ENCODE measurements at places on chromosomes 7 and 10.

DNA sequence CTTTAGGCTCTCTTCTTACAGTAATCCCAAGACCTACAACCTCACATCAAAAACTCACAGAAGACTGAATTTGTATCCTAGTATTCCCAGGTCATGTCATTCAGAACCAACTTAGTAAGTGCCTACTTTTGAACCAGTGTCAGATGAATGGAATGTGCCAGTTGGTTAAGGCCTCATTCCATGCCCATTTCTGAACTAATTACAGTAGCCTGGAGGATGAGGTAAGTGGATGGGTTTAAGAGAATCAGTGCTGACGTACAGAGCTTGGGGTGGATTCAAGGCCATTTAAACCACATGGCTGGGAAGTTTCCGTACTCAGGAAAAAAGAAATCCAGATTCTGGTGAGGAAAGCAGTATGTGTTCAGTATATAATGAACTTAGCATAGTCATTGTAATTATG, 21.9 kb upstream of the FOXP2 start:
- DNase-seq: no peak

GRCh38 chr7:3106361-3106826, 62.7 kb upstream of the CARD11 start:
- no peak for DNase-seq

- DNase-seq: no peak
Measured at GRCh38 chr7:16301291-16301690, 120.0 kb downstream of the CRPPA start.

- no peak for DNase-seq
Measured at GRCh38 chr7:26779978-26780595, 84.3 kb downstream of the SKAP2 start.

GRCh38 chr10:73850211-73850610, 24.1 kb downstream of the CAMK2G start:
- DNase-seq: no peak

GRCh38 chr7:148149730-148150129, 440.8 kb upstream of the C7orf33 start:
- no peak for DNase-seq

- DNase-seq: no peak
Measured at GRCh38 chr10:100508691-100509150, 10.9 kb downstream of the SEC31B start.

DNA sequence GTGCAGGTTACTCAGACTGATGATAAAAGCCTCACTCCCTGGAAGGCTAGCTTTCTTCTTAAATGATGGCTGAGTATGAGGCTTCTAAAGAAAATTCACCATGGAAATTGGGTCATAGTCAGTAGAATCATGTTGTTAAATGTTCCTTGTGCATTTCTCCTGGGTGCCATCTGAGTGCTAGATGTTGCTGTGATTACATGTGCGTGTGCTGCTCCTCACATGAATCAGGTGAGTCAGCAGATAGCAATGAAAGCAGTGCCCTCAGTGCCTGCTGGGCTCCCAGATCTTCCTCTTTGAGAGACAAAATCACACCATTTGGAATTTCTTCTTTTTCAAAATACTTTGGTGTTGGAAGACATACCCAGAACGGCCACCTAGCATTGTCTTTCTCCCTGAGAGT, 331.7 kb downstream of the XPNPEP1 start:
- DNase-seq: no peak

GRCh38 chr10:22607261-22607660, 107.1 kb downstream of the PIP4K2A start:
- no peak for DNase-seq

- no peak for DNase-seq
Measured at GRCh38 chr7:108000875-108001763, 1.8 kb downstream of the LAMB1 start.

GRCh38 chr10:13773496-13774170, 186.9 kb downstream of the PRPF18 start:
- DNase-seq: no peak

DNA sequence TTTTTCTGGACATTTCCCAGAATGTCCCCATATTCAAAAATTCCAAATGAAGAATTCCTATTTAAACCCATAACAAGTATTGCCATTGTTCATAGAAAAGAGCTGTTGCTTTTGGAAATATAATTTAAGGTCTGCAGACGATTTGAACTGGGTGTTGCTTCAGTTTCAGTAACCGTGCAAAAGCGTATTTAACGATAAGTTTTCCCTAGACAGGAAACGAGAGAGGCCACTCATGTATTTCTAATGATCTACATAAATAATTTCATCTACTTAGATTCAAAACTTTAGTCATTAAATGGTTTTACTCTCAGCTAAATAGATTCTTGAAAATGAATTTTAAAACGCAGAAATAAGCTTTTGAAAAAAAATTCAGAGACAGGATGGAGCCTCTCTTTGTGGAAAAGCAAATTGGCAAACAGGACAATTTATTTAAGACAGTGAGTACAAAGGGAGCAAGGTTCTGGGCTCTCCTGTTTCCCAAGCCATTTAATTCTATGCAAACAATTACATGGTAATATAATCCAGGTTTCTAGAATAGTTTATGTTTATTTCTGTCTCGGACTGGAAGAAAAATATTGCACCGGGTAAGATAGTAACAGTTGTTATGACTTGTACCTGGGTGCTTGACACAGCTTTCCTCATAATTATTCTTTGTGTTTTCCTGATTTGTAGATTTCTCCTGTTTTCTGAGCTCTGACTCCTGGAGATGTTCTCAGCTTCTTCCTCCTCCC, 263.0 kb downstream of the BAMBI start:
- no peak for DNase-seq

GRCh38 chr10:88095778-88096431, 232.5 kb downstream of the PTEN start:
- DNase-seq: no peak

DNA sequence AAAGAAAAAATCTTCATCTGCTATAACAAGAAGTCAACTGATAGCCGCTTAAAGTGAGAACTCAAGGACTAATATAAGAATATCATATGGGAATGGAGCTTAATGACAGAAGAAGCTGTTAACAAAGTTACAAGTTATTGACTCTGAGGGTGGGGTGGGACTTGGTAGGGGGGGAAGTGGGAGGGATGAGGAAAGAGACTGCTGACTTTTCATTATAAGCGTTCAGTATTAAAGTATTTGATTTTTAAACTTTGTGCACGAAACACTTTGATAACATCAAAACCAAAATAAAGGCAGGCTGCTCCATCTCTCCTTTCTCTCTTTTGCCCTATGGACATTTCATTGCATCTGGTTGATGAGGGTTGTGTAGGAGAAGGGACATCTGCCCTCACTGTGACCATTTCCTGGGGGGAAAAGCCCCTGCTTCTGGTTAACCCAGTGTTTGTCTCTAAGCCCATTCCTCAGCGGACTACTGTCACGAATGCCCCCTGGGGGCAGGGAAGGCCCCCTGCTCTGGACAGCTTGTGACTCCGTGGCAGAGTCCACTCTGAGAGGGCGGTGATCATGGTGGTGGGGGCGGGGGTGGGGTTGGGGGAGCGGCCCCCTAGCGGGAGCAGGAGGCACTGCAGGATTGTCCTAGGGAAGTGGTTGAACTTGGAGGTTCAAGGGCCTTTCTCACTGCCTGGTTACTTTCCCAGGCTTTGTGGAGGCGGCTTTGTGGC, 17.4 kb downstream of the SLC13A4 start:
- no peak for DNase-seq

DNA sequence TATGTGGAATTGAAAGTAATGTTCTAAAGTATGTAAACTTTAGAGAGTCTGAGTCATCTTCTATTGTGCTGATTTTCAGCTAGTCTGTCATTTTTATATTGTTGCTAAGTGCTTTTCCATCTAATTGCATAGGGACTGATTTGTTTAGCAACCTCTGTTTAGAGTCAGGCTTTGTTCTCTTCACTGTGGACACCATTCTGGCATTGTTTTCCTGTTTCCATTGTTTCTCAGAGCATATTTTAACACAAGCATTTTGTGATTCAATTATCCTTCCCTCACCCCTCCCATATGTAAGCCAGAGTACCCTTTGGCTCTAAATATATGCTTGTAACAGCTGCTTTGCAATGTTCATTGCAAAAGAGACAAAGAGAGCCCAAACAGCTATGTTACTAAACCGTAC, 748.4 kb upstream of the PHF14 start:
- DNase-seq: no peak

GRCh38 chr7:139701908-139702307, 75.9 kb downstream of the HIPK2 start:
- no peak for DNase-seq

- no peak for DNase-seq
Measured at GRCh38 chr7:24972166-24972477, 7.9 kb downstream of the OSBPL3 start.

DNA sequence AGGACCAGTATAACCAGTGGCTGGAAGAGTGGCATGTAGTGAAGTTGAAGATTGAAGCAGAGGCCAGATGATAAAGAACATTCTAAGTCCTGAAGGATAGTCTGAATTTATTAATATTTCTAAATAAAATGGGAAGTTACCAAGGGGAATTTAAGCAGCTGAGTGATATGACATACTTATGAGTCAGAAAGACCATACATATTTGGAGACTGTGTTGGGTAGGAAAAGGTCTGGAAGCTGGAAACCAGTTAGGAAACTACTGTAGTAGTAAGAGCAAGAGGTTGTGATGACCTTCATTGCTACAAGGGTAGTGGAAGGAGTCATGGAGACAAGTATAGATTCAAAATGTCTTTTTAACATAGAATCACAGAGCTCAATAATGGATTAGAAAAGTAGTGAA, 752.3 kb downstream of the SUGCT start:
- DNase-seq: no peak

GRCh38 chr7:143975617-143976016, 21.0 kb downstream of the OR2F1 start:
- no peak for DNase-seq

- DNase-seq: no peak
Measured at GRCh38 chr10:111148025-111148424, 71.2 kb downstream of the ADRA2A start.

GRCh38 chr10:116331815-116332214, 7.6 kb downstream of the CCDC172 start:
- DNase-seq: no peak

GRCh38 chr10:15504101-15504840, 133.2 kb upstream of the FAM171A1 start:
- no peak for DNase-seq

DNA sequence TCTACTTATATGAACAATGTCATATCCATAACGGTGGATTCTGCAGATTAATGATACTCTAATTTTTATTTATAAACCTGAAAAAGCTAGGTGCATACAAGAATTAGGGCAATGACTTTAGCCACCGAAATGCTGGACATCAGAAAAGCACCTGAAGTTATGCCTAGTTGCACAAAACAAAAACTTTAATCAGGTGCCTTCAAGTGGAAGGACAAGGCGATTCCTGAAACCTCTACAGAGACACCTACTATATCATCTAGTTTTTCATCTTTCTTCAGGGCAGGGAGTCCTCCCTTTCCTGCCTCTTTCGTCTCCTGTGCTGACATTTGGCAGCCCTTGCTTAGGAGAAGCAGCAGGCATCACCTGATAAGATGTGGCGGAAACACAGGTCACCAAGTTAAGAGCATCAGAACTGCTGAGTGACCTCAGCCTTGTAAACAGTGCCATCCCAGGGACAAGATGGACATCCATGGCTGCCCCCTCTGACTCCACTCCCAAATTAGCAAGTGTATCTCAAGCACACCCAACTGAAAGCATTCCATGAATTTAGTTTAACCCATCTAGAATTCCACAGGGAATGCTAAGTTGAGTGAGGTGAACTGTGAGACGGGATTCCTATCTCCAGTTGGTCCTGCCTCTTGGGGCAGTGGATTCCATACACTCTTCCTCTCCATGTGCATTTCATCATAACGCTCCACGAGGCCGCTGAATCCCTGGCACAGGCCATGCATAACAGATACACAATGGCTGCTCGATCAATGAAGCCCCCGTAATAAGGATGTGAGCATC, 5.8 kb downstream of the ITPRIP start:
- no peak for DNase-seq

- DNase-seq: no peak
Measured at GRCh38 chr7:106205621-106206222, 79.1 kb downstream of the NAMPT start.

DNA sequence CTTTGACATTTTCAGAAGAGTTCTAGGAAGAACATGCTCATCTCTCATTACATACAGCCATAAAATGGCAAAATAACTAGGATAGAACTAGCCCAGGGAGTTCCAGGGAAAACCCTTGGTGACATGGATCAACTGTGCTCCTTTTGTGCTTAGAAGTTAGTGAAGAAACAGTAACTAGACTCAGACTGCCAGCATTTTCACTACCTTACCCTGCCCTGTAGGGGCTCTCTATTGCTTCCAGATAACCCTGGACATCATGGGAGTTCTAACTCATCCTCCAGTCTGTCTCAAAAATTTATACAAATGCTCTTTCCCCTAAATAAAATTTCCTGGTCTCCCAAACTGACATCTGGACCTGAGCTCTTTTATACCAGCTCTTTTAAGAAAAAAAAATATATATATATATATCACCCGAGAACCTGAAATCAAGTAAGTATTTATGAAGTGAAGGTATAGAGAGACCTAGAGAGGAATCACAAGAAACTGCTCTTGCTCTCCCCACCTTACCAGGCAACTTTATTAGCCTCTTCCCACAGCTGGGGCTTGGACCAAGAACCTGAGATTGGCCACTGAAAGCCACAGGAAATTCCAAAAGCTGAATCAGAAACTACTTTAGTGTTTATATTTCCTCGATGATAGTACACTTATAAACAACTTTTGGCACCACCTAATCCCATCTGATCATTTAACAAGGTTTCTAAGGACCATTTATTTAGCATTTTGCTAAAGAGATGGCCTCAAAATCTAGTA, 101.4 kb downstream of the RELN start:
- DNase-seq: no peak

- DNase-seq: no peak
Measured at GRCh38 chr7:31958226-31958625, 112.0 kb downstream of the PDE1C start.

GRCh38 chr7:155283565-155284194, 14.0 kb upstream of the INSIG1 start:
- no peak for DNase-seq
